ENCODE measurements at places on chromosomes 3 and 15.
A peak's percentile ranks its signal among the peaks of the same experiment; 100 is the strongest.

DNA sequence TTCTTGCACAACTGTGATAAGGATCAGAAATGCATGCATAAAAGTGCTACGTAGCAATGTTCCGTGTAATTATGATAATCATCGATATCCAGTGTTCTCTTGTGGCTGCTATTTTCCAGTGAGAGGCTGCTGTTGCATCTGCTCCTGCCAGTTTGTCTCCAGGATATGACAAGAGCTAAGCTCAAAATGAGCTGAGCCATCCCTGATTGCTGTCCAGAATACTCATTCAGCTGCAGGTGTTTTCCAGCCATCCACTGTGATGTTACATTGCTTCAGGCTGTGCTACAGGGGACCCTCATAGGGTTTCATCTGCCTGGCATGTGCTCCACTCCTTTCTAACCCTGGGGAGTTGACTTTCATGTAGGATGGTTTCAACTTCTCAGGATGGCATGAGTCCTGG is 976.0 kb downstream of the ROBO1 start:
- DNase-seq = no peak

GRCh38 chr15:35630532-35630931 is 84.6 kb upstream of the DPH6 start:
- DNase-seq = no peak

- peak; percentile 57 for DNase-seq
Measured at GRCh38 chr3:124886168-124887056, 753 bp downstream of the ITGB5 start.

DNA sequence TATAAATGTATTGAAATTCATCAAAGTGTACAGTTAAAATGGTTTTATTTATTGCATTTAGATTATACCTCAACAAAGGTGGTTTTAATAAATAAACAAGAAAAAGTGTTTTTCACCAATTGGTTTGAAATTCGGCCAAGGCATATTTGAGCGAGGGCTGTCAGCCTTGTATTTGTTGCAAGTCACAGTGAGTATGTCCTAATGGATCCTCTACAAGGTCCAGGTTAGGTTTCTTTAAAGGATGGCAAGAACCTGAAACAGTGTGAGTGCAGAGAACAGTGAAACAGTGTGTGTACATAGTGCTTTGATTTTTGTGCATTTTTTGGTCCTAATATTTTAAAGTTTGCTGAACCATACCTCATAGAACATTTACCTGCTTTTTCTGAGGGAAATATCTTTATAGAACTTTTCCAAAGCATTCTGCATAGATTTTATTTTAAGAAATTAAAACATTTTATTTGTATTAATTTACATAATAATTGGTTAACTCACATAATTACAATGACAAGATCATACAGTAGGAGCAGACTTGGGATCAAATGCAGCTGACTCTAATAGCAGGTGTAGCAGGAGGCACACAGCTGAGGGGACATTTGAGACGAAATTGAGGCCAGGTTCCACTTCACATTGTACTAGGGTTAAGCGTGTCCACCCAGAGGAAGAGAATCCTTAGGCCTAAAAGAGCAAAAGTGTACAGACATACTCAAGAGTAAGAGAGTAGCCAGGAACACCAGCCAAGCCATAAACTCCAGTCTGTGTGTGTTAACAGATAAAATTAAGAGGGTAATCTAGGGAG is 428.8 kb upstream of the TPRG1 start:
- no peak for DNase-seq

DNA sequence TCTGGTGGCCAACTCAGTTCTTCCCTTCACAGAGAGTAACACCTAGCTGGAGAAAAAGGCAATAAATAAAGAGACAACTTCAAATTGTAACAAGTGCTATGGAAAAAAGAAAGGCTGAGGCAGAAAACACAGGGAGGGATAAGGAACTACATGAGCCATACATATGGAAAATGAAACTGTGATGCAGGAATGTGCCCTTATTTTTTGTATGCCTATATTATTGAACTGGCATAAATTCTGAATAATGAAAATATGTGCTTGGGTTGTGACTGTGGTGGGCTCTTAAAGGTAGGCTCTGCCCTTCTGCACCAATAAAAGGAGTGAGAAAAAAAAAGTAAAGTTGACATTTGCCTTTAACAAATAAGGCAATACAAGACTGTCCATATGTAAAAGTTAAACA is 19.6 kb downstream of the FHIT start:
- DNase-seq = no peak

DNA sequence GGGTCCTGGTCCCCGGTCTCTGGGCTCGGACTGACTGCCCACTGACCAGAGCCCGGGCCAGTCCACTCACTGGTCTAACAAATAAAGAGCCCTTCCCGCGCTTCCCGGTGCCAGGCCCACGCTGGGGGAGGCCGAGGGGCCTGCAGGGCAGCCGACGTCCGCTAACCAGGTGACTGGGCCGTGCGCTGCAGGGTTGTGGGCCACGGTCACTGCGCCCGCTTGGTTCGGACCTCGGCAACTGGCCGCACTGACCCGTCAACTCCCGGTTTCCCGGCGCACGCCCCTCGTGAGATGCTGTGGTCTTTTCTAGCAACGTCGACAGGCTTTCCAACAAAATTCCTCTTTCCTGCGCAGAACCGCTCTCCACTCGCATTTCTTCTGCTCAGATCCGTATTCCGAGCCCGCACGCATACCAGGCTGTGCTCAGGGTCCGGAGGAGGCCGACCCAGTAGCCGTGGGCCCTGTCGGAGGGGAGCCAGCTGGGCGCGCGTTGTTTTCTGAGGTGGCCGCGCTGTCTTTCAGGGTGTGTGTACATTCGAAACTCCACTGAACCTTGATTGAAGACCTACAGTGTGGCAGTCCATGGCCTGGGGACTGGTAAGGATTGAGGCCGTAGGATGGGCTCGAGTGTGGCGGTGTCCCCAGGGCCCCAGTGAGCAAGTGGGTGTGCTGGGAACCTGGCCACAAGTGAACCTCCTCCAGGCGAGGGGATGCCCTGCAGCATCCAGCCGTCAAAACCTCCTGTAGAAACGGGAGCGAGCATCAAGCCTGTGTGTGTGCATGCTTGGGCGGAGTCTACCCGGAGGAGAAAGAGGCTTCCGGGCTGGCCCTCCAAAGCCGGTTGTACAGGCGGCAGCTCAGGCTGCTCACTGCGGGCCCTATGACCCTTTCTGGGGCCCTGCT is 875 bp upstream of the NT5DC2 start:
- DNase-seq = no peak

DNA sequence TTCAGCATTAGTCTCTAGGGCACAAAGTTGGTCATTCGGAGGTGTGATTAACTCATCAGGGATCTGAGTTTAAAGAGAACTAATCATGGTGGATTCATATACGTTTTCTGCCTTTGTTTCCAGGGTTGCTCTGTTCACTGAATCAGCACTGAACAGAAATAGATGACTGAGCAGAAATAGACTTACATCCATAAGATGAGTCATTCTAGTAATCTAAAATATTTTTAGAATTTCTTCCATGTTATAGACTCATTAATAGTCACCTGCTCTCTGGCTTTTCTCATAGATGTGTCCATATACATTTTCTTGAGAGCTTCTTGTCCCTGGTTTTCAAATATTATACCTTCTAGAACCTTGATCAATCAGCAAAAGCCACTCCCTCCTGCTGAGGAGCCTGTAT is 837.6 kb upstream of the DPPA4 start:
- no peak for DNase-seq

DNA sequence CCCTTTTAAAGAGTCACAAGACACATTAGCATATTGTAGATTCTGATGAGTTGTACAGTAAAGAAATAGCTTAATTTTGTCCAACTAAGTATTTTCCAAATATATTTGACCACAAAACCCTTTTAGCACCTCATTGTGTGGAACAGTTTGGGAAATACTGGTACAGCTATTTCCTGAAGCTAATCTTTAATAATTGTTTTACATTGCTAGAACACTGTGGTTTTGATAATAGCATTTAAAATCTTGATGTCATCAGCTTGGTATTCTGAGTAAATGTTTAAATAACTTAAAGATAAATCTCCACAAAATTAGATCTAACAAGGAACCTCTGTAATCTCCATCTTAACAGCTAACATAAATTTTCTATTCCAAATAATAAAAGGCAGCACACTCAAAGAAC is 140.0 kb upstream of the MLF1 start:
- no peak for DNase-seq

- no peak for DNase-seq
Measured at GRCh38 chr3:10531031-10531430, 25.6 kb upstream of the ATP2B2 start.

DNA sequence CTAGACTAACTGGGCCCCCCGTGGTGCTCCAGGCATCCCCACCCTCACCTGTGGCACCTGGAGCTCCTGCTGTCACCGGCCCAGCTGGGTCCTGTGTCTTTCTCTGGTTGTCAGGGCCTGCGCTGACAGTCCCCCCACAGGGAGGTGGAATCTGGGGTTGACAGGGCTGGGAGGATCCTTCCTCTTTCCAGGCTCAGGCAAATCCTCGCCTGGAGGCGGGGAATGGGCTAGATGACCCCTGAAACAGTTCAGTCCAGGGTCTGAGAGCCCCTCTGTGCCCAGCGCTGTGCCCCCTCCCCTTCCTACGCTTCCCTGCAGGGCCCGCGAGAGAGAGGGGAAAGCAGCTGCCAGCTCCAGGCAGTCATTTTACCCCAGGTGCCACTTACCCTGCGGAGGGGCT is 50.1 kb upstream of the MCF2L2 start:
- no peak for DNase-seq

DNA sequence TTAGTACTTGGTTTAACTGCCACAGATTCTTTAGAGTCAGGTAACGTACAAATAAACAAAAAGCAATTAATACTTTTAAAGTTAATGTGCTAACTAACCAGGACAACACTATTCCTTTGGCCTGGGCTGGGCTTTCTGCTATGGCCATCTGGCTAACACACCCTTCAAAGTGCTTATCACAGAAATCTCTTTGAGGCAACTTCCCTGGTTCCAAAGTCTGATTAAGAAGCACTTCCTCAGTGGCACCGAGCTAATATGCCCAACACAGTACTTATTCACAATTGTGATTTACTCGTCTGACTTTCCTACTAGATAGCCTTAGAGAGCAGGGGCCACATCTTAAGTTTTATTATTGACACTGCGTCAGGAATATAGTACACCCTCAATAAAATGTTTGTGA is 191.4 kb downstream of the MEIS2 start:
- DNase-seq = no peak

DNA sequence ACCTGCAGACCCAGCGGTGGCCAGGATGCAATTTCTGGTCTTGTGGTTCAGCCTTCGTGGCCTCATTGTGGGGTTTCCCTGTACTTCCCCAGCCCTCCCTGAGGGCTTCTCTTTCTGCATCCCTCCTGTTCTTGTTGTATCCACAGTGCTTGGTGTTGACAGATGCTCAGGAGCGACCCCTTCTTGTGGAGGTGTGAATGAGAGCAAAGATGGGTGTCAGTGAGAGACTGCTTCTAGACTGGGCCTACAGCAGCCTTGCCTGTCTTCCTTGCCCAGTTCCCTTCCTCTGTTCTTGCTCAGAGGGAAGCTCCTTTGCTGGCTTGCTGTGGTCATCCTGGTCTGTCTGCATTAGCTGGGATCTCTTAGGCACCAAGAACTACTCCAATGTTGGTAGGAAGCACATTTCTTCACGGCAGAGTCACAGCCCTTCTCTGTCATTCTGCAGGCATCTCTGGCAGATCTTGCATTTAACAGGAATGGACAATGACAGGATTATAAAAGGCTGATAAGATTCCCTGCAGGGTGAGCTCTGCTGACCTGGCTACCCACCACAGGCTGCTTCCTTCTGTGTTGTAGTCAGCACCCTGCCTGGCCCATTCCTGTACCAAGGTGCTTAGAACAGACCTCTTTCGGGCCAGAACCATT is 317.8 kb upstream of the C2CD4B start:
- DNase-seq = no peak

DNA sequence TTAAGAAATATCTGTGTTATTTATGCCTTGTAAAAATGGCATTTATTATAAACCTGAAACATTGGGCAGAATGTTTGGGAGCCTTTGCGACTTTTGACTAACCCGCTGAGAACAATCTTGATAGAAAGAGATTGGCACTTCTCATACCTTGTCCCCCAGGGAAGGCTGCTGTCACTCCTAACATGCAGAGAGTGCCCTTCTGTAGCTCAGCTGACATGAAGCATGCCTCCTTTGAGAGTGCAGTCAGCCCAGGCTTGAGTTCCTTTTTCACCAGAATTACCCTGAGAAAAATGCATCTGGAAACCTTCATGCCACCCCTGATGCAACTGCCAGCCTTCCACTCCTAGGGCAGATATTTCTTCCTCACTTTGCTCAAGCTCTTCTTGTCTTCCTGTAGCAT is 569.2 kb upstream of the ARPP21 start:
- DNase-seq = no peak

- DNase-seq = no peak
Measured at GRCh38 chr3:163785693-163786092, 1292.6 kb downstream of the SI start.

DNA sequence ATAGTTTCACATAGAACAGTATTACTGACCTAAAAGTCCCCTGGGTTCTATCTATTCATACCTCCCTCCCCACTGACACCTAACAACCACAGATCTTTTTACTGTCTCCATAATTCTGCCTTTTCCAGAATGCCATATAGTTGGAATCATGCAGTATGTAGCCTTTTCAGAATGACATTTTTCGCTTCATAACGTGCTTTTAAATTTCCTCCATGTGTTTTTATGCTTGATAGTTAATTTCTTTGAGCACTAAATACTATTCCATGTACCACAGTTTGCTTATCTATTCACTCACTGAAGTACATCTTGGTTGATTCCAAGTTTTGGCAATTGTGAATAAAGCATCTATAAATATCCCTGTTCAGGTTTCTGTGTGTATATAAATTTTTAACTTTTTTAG is 77.7 kb upstream of the GPR149 start:
- DNase-seq = no peak

- peak; percentile 60 for DNase-seq
Measured at GRCh38 chr3:196081002-196081833, 672 bp downstream of the TFRC start.

DNA sequence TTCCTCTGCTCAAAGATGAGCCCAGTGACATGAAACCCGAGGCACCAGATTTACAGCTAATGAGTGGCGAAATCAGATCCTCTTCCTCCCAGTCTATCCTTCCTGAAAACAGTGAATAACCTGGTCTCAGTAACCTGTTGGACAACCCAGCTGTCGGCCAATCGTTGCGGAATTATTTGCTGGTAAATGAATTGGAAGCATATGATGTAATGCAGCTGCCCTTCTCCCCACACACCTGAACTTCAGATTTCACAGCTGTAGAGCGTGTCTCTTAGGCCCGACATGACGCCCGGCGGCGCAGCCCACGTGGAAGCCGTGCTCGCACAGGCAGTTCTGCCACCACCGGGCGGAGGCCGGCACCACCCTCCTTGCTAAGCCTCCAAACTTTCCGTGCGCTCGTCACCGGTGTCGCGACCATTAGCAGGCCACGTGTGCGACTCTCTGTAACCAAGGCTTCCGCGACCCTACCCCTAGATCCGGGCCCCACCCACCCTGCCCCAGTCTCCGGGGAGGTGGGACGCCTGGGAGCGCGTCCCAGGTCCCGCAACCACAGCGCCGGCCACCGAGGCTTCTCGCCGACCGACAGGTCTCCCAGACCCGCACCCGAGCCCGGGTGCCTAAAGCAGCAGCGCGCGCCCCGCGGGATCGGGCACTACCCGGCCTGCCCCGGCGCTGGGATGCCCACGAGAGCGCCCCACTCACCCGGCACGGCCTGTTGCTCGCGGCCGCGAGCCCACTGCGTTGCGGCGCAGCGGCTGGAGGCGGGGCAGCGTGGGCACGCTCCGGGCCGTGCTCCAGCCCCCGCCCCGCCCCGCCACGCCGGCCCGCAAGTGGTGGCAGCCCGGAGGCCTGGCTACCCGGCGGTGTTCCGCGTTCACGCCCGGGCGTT is at the start of gene RIOX2:
Gene RIOX2, minus strand, starts transcription at position 753 of the 889 bp plus-strand sequence. CDS start 4,838 bp downstream, outside the sequence.
- peak; percentile 80 for DNase-seq

GRCh38 chr15:71114887-71115566 is at the start of gene THSD4:
Gene THSD4 (plus strand): TSS chr15:71115471.
- DNase-seq = peak; percentile 60

Data from stimulated activated CD4-positive, alpha-beta T cell treated with anti-CD3 and anti-CD28 coated beads, Interleukin-4, amount 100 ng/mL, for 1 hour (primary cell).